Activated CD8-positive, alpha-beta memory T cell treated with anti-CD3 and anti-CD28 coated beads, Interleukin-2, amount 10 ng/mL, durations not matched to agents 7 days and 5 days (primary cell): ENCODE measurements at places on chromosomes 13 and 19. TPM values are rescaled to one million over a fixed set of nuclear protein-coding genes. Genes with fewer than 3 reads are reported as not detected.

Gene GARIN5A
- total RNA-seq, result not detected

Gene SKA3
- total RNA-seq, result 39.6 TPM

Gene FUT2
- total RNA-seq, result not detected

Gene HSD17B14
- 0.59 TPM for total RNA-seq

Gene KIR2DL4
- 0.70 TPM for total RNA-seq

Gene RPS28
- total RNA-seq, result 1,292 TPM

Gene RASGRP4
- total RNA-seq, result 1.4 TPM

Gene CGB7
- total RNA-seq, result not detected

Gene S1PR5
- 0.14 TPM for total RNA-seq

Gene SIGLEC12
- 3.9 TPM for total RNA-seq

GRCh38 chr19:46722421-46723022 lies 5.6 kb upstream of the PRKD2 start:
- no peak for DNase-seq

GRCh38 chr19:41903193-41903953 lies 20.4 kb downstream of the ARHGEF1 start:
- DNase-seq, result no peak

DNA sequence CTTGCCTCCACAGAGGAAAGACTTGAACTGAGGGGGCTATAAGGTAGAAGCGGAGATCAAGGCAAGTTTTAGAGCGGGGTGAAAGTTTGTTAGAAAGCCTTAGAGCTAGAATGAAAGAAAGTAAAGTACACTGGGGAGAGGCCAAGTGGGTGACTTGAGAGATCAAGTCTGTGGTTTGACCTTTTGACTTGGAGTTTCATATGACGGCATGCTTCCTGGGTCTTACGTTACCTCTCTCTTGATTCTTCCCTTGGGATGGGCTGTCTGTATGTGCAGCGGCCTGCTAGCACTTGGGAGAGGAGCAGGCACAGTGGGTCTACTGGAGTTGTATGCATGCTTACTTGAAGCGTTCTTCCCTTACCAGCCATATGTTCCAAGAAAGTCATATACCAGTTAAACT lies 1768.5 kb downstream of the PCDH9 start:
- no peak for DNase-seq

DNA sequence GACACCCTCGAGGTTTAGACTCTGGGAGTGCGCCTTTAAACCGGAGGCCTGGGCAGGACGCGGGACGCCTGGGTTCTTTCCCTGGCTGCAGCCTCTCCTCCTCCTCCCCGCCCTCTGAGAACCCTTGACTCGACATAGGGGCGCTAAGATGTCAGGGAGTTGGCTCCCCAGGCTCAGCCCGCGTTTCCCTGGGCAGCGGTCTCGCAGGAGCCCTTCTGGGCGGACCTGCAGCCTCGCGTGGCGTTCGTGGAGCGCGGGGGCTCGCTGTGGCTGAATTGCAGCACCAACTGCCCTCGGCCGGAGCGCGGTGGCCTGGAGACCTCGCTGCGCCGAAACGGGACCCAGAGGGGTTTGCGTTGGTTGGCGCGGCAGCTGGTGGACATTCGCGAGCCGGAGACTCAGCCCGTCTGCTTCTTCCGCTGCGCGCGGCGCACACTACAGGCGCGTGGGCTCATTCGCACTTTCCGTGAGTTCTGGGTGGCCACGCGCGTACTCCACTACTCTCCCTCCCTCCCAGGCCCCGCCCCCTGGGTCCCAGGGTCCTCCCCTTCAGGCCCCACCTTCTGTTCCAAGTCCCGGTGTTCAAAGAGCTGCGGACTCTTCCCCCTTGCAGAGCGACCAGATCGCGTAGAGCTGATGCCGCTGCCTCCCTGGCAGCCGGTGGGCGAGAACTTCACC lies 1.3 kb downstream of the ICAM5 start:
- peak; percentile 73 for DNase-seq

DNA sequence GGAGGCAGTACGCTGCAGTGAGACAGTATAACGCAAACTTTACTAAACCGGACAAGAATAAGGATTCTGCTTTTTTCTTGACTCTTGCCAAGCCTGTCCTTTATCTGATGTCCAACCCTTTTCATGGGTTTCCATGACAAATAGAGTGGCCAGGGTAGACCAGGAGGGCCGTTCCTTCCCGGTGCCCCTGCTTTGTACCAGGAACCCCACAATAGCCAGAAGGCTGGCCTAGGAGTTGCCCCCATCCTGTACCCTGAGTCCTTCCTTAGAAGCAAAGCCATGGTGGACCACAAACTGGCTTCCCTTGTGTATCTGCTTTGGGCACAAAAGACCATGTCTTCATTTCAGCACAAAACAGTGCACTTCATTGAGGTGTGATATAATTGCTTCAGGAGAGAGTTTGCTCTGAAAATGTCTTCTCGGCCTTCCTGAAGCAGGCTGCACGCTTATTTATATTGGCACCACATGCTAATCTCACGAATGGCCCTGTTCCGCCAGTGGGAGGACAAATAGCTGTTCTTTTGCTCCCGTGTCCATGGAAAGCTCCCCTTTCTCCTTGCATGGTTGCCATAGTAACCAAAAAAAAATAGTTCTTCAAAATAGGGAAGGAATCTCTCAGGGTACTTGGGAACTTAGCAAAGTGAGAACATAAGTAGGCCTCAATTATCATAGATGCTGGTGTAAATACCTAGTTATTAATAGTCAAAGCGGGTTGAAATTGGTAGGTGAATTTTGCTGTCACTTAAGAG lies 222.1 kb downstream of the ZIC5 start:
- DNase-seq, result no peak

- no peak for DNase-seq
Observed at GRCh38 chr13:32588736-32589135, 2.5 kb downstream of the PDS5B start.

GRCh38 chr19:6087074-6087571 lies 23.2 kb downstream of the RFX2 start:
- DNase-seq, result peak; percentile 65

- no peak for DNase-seq
Observed at GRCh38 chr13:36114233-36114632, 16.9 kb downstream of the DCLK1 start.

- peak; percentile 69 for DNase-seq
Observed at GRCh38 chr19:3479834-3480215, 500 bp downstream of the SMIM24 start.

GRCh38 chr19:36488846-36489117 lies 579 bp downstream of the ZNF566 start:
- peak; percentile 65 for DNase-seq

- DNase-seq, result no peak
Observed at GRCh38 chr19:46823049-46823448, 27.6 kb downstream of the AP2S1 start.

DNA sequence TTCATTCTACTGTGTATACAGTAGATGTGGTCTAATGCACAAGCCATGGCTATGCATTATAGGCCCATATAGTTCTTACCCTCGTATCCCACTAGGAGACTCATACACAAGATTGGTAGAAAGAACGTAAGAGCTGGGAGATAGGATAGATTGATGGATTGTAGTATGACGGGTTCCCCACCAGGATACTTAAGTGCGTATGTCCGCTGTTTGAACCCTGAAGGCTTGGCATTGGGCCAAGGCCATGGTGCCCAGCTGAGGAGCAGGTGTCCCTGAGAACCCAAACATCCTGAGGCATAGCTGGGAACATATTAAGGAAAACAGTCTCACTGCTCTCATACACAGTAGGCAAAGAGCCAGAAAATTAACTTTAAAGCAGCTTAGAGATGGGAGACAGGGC lies 617.5 kb upstream of the KLF12 start:
- no peak for DNase-seq

DNA sequence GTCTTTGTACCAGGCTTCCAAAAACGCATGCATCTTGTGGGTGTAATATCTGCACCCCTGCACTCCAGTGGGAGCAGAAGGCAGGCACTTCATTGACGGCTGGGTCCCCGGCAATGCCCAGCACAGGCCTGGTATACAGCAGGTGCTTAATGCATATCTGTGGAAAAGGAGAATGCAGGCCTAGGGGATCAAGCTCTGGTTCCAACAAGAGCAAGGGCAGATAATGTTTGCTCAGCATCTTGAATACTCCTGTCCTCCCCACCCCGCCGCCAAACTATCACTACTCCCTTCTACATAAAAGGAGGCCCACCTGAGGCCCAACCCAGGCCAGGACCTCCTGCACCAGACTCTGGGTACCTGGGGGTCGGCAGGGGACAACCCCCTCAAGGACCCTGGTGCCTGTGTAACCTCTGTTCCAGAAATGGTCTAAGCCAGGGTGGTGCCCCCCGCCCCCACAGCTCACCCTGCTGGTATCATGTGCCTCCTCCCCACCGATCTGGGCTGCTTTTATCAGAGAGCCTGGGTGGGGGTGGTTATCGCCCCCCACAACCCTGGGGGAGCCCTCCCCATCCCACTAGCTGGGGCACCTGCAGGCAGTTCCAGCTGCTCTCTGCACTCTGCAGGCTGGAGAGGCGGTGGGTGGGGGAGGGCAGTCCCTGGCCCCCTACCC lies 4.8 kb downstream of the KLF16 start:
- no peak for DNase-seq

- DNase-seq, result no peak
Observed at GRCh38 chr19:30674656-30675055, 302.5 kb downstream of the ZNF536 start.

DNA sequence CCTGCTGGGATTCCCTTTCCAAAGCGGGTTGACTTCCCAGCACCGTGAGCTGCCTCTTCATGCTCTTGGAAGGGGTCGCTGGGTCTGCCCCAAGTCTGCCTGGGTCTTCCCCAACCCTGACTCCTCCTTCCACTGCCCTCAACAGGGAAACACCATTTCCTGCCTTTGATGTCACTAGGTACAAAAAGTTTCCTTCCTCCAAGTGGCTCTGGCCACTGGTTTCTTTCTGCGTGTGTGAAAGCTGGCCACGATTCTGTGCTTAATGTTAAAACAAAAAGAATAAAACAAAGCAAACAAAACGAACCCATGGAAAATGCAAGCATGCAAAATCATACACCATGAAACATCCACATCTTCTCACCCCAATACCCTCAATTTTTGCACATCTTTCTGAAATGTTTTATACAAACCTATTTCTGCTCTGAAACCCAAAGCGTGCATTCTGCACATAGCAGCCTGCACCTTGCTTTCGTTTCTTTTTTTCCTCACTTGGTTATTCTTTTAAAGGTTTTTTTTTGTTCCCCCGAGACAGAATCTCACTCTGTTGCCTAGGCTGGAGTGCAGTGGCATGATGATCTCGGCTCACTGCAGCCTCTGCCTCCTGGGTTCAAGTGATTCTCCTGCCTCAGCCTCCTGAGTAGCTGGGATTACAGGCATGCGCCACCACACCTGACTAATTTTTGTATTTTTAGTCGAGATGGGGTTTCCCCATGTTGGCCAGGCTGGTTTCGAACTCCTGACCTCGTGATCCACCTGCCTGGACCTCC lies 12.5 kb upstream of the TNFSF9 start:
- DNase-seq, result peak; percentile 76

DNA sequence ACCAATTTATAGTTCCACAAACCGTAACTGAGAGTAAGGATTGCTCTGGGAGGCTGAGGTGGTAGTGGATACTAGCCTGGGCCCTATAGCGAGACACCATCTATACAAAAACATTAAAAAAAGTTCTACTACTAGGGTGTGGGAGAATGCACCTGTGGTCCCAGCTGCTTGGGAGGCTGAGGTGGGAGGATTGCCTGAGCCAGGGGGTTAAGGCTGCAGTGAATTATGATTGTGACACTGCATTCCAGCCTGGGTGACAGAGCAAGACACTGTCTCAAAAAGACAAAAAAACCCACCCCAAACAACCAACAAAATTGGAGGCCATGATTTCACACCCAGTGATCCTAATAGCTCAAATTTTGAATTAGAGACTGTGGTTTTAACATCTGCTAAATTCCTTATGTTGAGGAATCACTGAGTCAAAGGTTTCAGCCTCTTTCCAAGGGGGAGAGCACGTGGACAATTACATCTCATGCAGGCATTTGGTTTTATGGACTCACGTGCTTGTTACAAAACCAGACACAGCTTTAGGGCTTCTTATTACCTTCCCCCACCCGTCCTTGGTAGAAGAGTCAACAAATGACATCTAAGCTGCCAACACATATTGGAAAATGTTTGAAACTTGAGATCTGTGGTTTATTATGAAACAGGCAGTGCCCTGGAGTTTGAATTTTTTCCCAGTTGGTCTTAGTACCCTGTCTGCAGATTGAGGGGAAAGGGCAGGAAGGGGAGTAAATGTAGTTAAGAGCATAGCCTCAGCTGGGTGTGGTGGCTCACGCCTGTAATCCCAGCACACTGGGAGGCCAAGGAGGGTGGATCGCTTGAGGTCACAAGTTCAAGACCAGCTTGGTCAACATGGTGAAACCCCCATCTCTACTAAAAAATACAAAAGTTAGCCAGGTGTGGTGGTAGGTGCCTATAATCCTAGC lies 18.5 kb downstream of the CYP2A6 start:
- DNase-seq, result peak; percentile 18

- no peak for DNase-seq
Observed at GRCh38 chr19:42465827-42466280, 23.1 kb upstream of the CXCL17 start.

DNA sequence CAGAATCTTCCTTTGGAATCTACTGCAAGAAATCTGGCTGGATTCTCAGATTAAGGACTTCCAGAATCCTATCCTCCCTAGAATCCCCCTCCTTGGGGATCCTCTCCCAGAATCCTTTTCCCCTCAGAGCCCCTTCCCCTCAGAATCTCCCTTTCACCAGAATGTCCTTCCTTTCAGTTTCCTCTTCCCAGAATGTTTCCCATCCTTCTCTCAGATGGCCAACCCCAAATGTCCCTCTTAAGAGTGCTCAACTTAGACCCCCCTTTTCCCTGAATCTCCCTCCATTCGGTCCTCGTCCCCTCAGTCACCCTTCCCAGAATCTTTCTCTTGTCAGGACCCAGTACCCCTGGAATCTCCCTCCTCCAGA lies 584 bp upstream of the RPS16 start:
- DNase-seq, result no peak
